ENCODE measurements at places on chromosomes 11 and 22.

DNA sequence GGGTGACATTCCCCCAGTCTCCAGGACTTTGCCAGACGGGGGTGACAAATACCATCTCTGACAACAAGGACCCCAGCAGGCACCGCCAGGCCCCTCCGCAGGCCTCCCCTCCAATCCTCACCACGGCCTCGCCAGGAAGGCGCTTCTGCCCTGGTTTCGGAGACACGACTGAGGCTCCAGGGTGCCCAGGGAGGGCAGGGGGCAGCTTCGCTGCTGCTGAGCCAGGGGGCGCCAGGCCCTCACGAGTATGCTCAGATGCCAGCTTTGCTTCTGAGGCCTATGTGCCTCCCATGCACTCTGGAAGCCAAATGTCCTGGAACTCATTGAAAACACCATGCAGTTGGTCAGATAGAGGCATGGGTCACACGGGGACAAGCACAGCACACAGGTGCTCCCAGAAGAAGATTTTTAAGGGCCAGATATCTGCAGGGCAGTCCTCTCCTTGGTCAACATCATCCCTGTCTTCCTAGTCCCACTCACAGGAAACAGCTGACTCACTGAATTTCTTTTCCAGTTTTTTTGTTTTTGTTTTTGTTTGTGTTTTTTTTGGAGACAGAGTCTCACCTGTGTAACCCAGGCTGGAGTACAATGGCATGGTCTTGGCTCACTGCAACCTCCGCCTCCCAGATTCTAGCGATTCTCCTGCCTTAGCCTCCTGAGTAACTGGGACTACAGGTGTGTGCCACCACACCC is 19.9 kb downstream of the BID start:
- no peak for DNase-seq

GRCh38 chr11:75893251-75893650 is 78.2 kb downstream of the UVRAG start:
- DNase-seq: no peak

GRCh38 chr11:78061921-78062311 is 1.7 kb upstream of the THRSP start:
- no peak for DNase-seq

- no peak for DNase-seq
Measured at GRCh38 chr22:50672471-50673230, at the start of gene SHANK3. TSS of gene SHANK3 (plus strand) at chr22:50672823.

GRCh38 chr11:86795949-86796348 is 4.4 kb upstream of the PRSS23 start:
- no peak for DNase-seq

GRCh38 chr11:112580864-112581263 is 320.2 kb upstream of the PLET1 start:
- DNase-seq: no peak

DNA sequence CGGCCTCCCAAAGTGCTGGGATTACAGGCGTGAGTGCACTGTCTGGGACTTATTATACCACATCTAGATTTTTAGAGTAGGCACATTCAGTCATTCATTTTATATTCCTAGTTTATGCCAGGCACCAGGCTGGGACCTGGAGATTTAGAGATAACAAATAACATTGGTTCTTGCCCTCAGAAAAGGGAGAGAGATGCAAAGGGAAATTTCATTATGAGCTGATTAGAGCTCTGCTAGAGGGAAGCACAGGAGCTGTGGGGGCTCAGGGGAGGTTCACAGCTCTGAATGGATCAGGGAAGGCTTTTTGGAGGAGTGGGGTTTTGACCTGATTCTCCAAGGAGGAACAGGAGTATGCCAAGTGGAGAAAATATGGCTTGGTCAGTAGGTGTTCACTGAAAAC is 32.3 kb downstream of the MEI1 start:
- DNase-seq: no peak

DNA sequence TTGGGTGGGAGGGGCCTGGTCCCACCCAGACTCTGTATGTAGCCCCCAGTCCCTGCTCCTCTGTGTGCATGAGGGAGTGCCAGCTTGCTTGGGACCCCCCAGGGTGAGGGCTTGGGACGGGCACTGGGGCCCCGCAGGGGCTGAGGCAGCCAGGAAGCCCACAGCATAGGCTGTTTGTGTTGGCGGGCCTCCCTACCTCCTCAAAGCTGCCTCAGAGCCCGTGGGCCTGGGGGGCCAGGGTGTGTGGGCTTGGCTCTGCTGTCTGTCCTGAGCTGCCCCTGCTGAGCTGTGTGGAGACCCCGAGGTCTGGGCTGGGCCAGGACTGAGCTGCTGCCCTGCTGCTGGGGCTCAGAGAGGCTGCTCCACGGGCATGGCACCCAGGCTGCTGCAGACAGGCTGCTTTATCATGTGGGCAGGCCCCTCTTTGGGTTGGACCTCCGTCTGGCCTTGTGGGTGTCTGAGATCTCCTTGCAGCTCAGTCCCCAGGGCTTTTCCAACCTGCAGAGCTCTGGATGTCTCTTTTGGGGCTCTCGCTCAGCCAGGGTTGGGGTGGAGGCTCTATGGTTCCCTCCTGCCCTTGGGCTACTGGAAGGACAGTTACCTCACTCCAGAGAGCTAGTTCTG is 3.3 kb downstream of the TSPAN4 start:
- no peak for DNase-seq

DNA sequence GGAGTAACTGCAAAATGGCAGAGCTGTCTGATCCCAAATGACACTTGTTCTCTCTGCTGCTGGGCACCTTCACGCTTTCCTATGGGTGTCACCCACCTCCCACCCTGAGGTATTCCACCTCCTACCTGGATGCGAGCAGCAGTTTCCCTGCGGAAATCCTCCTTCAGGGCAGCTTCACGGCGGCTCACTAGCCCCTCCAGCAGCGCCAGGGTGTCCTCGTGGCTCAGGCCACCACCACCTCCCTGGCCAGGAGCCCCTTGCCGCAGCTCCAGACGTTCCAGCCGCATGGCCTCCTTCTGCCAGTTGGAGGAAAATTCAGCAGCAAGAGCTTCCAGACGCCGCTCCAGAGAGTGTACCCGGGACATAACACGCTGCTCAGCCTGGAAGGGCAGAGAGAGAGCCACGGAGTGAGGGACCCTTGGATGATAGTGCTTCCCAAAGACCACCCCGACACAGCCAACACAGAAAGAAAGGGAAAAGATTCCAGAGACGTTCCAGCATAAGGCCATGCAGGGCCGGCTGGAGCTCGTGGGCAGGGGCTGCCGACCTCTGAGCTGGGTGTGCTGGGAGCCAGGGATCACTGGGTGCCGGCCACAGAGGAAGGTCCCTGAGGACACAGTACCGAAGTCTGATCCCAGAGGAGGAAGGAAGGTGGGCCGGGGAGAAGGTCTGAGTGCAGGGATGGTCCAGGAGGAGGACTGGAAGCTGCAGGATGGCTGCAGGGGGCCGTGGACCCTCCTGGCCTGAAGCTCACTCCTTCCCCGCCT is 13.4 kb downstream of the SUN2 start:
- no peak for DNase-seq

- DNase-seq: no peak
Measured at GRCh38 chr11:95134491-95134890, 44.8 kb downstream of the ENDOD1 start.

GRCh38 chr11:112968941-112969713 is 7.9 kb downstream of the NCAM1 start:
- no peak for DNase-seq

DNA sequence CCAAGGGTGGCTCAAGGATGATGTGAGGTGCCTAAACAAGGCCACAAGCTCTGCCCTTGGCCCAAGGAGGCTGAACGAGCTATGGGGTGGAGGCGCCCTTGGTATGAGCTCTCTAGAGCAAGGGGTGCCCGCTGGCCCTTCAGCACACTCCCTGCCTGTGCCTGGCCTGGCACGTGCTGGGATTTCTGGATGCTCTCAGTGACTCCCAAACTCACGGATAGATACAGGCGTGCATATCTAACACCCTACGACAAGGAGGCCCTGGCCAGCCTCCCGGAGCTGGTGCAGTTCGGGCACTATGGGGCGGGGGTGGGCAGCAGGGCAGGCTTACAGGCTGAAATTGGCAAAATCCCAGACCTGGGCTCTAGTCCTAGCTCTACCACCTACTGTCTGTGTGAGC is 30.6 kb downstream of the SCUBE1 start:
- no peak for DNase-seq

DNA sequence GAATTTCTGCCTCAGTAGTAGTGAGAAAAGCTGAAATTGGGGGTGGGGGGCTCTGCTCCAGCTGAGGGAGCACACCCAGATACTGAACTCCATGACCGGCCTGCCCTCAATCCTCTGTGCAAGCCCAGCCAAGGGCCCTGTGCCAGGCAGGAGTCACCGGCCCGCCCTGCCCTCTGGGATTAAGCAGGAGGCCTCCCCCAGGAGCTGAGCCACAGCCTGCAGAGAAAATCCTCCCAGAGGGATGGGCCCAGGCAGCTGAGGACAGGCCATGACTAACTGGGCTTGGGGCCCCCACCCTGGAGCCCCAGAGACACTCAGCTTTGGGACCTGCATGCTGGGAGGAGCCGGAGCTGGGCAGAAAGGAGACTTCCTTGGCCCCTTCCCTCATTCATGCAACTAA is 48.8 kb downstream of the MN1 start:
- no peak for DNase-seq

GRCh38 chr11:75593286-75593915 is 31.3 kb downstream of the SERPINH1 start:
- no peak for DNase-seq

DNA sequence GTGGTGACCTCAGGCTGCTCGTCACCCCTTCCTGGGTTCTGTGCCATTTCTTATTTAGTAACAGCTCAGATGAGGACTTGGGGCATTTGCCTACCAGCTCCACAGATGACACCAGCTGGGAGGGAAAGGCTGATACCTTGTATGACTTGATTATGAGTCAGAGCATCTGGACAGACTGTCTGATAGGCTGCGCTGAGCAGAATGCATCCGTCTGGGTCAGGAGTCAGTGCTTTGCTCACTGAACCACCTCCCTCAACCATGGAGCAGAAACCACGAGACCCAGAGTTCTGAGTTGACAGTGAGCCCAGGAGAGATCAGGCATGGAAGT is 6.8 kb downstream of the ST14 start:
- no peak for DNase-seq

- DNase-seq: no peak
Measured at GRCh38 chr11:61714316-61714715, 34.1 kb downstream of the DAGLA start.

DNA sequence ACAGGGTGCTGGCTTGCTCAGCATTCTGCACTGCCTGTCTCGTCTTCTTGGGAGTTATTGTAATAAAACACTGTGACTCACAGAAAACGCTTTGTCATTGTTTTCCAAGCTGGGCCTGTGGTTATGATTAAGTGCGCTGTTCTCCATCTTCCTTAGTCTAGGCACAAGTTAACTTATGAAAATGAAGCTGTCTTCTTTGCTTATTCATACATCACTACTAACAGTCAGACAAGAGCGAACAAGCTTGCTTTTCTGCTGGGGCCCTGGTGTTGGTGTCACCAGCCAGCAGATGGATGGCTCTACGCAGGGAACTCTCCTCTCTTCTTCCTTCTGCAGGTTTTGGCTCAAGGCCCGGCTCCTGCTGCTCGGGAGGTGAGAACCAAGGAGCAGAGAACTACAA is 380.1 kb upstream of the SYN3 start:
- no peak for DNase-seq

DNA sequence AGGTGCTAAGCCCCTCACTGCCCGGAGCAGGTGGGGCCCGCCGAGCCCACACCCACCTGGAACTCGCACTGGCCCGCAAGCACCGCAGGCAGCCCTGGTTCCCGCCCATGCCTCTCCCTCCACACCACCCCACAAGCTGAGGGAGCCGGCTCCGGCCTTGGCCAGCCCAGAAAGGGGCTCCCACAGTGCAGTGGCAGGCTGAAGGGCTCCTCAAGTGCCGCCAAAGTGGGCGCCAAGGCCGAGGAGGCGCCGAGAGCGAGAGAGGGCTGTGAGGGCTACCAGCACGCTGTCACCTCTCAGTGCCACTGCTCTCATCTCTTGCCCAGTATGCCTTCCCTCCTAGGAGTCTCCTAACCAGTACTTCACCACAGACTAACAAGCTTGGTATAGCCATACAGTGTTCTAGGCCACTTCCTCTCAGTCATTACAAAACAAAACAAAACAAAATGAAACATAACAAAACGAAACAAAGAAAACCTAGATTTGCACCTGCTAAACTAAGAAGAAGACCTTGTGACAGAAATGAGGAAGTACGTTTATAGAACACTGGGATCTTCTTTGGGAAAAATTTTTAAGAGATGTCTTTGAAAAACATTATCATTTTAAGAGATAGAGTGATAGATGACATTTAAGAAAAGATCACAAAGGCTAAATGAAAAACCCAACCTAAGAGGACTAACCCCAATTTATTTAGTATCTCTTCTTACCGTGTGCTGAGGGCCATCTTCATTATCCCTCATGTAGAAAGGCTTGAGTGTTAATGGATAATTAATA is 47.7 kb upstream of the GAB2 start:
- no peak for DNase-seq

DNA sequence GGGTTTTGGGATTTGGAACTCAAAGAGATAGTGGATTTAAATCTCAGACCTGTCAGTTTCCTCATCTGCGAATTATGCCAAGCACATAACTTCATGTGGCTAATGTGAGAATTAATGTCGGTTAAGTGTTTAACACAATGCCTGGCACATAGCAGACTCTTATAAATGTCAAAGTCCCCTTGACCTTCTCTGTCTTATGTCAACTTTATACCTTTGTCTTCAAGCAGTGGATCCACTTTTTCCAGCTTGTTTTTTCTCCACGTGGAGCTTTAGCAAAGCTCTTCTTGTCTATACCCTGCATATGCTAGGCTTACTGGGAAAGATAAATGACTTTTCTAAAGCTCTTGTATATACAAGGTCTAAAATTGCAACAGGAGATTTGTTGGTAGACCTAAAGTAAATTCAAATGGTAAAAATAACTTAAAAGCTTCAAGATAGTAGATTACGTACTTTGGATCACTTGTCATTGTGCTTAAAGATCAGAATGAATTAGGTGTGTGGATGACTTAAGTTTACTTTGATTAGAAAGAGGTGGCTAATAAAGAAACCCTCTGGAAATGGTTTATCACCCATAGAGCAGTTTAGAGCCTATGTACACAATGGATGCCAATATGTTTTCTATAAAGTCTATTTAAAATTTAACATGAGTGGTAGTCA is 318.3 kb upstream of the SORL1-AS1 start:
- DNase-seq: no peak

DNA sequence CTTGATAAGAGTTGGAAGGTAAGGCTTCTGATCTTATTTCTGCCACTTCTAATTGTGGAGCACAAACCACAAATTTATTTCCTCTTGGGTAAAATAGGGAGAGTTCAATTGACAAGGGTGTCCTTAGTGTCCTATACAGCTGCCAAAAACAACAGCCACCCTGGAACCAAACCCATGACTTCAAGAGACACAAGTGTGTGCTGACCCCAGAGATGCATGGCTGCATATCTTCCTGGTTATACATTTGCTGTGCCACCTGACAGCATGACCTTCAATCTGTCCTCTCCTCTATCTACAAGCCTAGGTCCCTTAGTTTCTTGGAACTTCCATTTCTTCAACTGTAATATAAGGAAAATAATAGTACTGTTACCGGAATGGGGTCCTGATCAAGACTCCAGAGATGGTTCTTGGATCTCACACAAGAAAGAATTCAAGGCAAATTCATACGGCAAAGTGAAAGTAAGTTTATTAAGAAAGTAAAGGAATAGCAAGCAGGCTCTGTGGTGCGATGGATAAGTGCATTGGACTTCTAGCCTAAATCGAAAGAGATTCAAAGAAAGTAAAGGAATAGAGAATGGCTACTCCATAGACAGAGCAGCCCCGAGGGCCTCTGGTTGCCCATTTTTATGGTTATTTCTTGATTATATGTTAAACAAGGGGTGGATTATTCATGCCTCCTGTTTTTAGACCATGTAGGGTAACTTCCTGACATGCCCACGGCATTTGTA is 15.5 kb upstream of the TMEM123 start:
- no peak for DNase-seq

GRCh38 chr22:50225200-50225969 is 19.4 kb downstream of the TUBGCP6 start:
- no peak for DNase-seq

GRCh38 chr11:103668859-103669258 is 367.6 kb upstream of the DDI1 start:
- DNase-seq: no peak
